Thyroid gland (tissue), 4 donors: ENCODE measurements at places on chromosomes 16 and 17. TPM values are rescaled to one million over a fixed set of nuclear protein-coding genes. Genes with fewer than 3 reads are reported as not detected.

SOCS1 gene
- total RNA-seq: 7.2 TPM

ESRP2 gene
- 56.0 TPM for total RNA-seq

DNA sequence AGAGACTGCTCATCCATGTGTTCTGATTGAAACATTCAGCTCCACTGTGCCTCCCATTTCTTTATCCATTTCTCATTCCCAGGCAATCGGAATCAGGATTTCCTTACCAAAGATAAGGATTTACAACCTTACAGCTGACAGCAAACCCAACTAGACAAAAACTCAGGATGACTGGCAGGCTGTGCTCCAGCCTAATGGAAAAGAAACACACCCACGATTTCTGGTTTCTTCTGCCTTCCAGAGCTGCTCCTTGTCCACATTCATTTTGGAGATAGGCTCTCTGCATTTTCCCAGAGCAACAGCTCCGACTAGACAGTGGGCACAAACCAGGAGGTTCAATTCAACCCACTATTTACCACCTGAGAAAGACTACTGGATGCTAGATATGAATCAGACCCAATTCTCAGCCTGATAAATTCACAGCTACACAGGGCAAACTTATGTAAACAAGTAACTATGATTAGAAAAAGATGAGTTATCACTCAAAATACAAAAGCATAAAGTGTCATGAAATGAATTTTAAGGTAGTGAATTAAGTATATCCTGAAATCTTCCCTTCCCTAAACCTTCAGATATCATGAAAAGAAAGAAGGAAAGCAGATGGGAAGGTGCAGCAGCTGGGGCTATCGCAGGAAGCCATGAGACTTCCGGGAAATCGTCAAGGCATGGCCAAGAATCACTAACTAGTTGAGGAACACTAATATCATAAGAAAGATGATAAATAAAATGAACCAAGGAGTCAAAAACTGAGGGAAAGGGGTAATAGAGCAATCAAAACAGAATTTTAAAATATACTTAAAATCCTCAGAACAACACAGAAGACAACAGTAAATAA, 44.8 kb upstream of the CLEC18B start:
- no peaks in the 10 kb centered on the region for H3K4me1 ChIP-seq
- no peak overlapping the region for H3K27ac ChIP-seq
- no peak overlapping the region for H3K4me3 ChIP-seq
- no peak for DNase-seq

- no peak for DNase-seq
- no peak overlapping the region for H3K27ac ChIP-seq
- no peaks in the 10 kb centered on the region for H3K36me3 ChIP-seq
- no peaks in the 10 kb centered on the region for H3K4me1 ChIP-seq
- no peaks in the 10 kb centered on the region for H3K27me3 ChIP-seq
- no peak overlapping the region for H3K4me3 ChIP-seq
Measured at GRCh38 chr17:8362651-8363332, 13.7 kb downstream of the KRABD2 start.

- H3K27me3 ChIP-seq: no peaks in the 10 kb centered on the region
- no peak for DNase-seq
- H3K4me3 ChIP-seq: no peak overlapping the region
- H3K36me3 ChIP-seq: no peaks in the 10 kb centered on the region
- no peak overlapping the region for H3K27ac ChIP-seq
Measured at GRCh38 chr17:21089933-21090901, 36.5 kb upstream of the DHRS7B start.
